ENCODE measurements at places on chromosomes 3 and 15.

DNA sequence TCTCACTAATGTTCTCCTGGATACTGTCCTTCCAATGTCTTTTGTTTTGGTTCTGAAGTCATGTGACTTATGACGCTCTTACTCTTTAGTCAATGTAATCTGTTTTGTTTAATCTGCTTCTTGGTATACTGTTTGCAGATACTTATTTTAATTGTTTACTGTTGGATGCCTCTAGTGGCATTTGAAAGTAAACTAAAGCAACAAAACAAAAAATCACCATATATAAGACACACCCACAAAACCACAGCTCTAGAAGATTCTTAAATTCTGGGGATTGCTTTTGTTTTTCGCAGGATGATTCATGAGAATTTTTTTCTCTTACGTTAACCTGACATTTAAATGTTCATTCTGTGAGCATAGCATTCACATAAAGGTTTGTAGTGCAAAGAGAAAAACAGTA is 16.8 kb downstream of the SLC25A26 start:
- H3K36me3 ChIP-seq: no peaks in the 10 kb centered on the region
- H3K27me3 ChIP-seq: no peaks in the 10 kb centered on the region
- no peak overlapping the region for H3K27ac ChIP-seq
- H3K4me3 ChIP-seq: no peak overlapping the region
- DNase-seq: no peak

DNA sequence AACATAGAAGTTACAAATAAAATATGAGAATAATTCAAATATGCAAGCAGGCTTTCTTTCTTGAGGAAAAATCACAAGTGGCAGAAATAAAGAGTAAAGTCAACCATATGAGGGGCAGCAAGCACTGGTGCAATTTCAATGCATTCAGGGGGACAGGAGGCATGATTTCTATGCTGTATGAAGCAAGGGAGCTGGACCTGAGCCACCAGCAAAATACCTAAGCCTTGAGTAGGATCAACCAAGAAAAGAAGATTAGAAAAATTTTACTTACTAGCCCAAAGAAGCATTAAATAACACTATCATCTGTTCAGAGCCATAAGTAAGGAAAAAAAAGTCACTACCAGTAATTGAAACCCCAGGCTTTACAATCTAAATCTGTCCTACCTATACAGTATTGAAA is 6.3 kb downstream of the ADGRG7 start:
- no peak overlapping the region for H3K27ac ChIP-seq
- no peaks in the 10 kb centered on the region for H3K36me3 ChIP-seq
- H3K4me1 ChIP-seq: no peaks in the 10 kb centered on the region

GRCh38 chr3:100825574-100825973 is 116.3 kb downstream of the TFG start:
- H3K4me3 ChIP-seq: no peak overlapping the region
- no peaks in the 10 kb centered on the region for H3K4me1 ChIP-seq
- H3K36me3 ChIP-seq: no peaks in the 10 kb centered on the region
- DNase-seq: no peak
- H3K27me3 ChIP-seq: no peaks in the 10 kb centered on the region

- H3K27ac ChIP-seq: no peak overlapping the region
- no peaks in the 10 kb centered on the region for H3K36me3 ChIP-seq
- no peak overlapping the region for H3K4me3 ChIP-seq
- H3K27me3 ChIP-seq: no peaks in the 10 kb centered on the region
- H3K4me1 ChIP-seq: peaks cover 55% of the 10 kb centered on the region
Observed at GRCh38 chr3:156552973-156553372, 1.9 kb downstream of the SSR3 start.

GRCh38 chr3:150925751-150926201 is 20.5 kb upstream of the MINDY4B start:
- DNase-seq: no peak
- H3K27ac ChIP-seq: no peak overlapping the region
- no peak overlapping the region for H3K4me3 ChIP-seq
- no peaks in the 10 kb centered on the region for H3K27me3 ChIP-seq

GRCh38 chr3:37996785-37997301 is 6.3 kb downstream of the VILL start:
- DNase-seq: no peak
- no peak overlapping the region for H3K4me3 ChIP-seq
- no peaks in the 10 kb centered on the region for H3K27me3 ChIP-seq
- peaks cover 39% of the 10 kb centered on the region for H3K4me1 ChIP-seq
- peaks cover 6% of the 10 kb centered on the region for H3K36me3 ChIP-seq

GRCh38 chr3:57791245-57791644 is 35.1 kb downstream of the SLMAP start:
- H3K36me3 ChIP-seq: no peaks in the 10 kb centered on the region
- no peaks in the 10 kb centered on the region for H3K27me3 ChIP-seq
- DNase-seq: no peak
- peaks cover 24% of the 10 kb centered on the region for H3K4me1 ChIP-seq
- H3K4me3 ChIP-seq: no peak overlapping the region

- no peaks in the 10 kb centered on the region for H3K36me3 ChIP-seq
- no peak overlapping the region for H3K27ac ChIP-seq
- no peaks in the 10 kb centered on the region for H3K27me3 ChIP-seq
- no peak for DNase-seq
- no peaks in the 10 kb centered on the region for H3K4me1 ChIP-seq
Observed at GRCh38 chr3:140128631-140129030, 193.6 kb downstream of the CLSTN2 start.

DNA sequence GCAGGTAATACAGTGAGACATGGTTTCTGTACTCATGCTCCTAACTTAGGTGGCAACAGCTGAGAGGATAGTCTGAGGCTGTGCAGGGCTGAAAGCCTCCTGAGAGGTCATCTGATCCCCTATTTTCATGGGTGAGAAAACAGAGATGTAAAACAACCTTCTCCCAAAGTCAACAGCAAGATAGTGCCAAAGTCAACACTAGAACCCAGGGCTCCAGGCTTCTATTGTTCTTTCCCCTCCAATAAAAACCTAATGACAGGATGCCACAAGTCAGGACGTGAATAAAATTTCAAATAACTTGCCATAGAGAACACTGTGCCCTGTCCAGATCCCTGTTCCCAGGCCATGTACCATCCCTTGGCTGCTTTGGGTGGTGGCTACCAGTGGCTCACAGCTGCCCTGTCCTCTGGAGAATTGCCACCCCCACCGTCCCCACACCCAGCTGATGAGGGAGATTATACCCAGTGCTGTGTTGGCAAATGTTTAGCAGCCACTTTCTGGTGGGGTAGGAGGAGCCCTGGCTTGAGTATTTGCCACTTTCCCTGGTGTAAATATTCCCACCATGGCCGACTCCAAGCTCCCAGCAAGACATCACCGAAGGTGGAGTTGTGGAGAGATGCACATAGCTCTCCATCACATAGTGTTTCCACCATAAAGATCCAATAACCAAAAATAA is 54.8 kb downstream of the SRGAP3 start:
- H3K4me3 ChIP-seq: no peak overlapping the region
- no peak for DNase-seq
- H3K27ac ChIP-seq: no peak overlapping the region
- H3K4me1 ChIP-seq: no peaks in the 10 kb centered on the region
- no peaks in the 10 kb centered on the region for H3K27me3 ChIP-seq

GRCh38 chr15:55990998-55991397 is 2.4 kb downstream of the NEDD4 start:
- H3K27me3 ChIP-seq: no peaks in the 10 kb centered on the region
- peaks cover 28% of the 10 kb centered on the region for H3K4me1 ChIP-seq
- no peak overlapping the region for H3K4me3 ChIP-seq
- no peak for DNase-seq
- no peak overlapping the region for H3K27ac ChIP-seq
- no peaks in the 10 kb centered on the region for H3K36me3 ChIP-seq

GRCh38 chr3:181782306-181782954 is 70.7 kb downstream of the SOX2 start:
- no peak overlapping the region for H3K4me3 ChIP-seq
- H3K4me1 ChIP-seq: no peaks in the 10 kb centered on the region
- no peak for DNase-seq
- H3K27ac ChIP-seq: no peak overlapping the region
- H3K27me3 ChIP-seq: no peaks in the 10 kb centered on the region

DNA sequence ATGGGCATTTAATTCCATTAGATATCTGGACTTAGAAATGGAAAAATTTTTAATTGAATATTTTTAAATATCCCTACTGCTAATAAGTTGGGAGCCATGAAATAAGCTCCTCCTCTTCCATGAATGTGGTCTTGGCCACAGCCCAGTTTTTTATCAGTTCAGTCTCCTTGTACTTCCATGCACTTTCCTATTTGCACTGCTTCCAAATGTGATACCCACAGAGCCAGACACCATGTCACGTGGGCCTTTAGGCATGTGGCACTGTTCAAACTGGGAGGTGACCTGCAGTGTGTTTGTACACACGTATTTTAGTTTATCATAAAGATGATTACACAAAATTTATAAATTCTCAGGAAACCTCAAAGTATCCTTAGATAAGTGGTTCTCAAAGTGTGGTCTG is 80.1 kb upstream of the DGKG start:
- no peak for DNase-seq
- no peaks in the 10 kb centered on the region for H3K27me3 ChIP-seq
- no peak overlapping the region for H3K27ac ChIP-seq
- no peaks in the 10 kb centered on the region for H3K36me3 ChIP-seq

DNA sequence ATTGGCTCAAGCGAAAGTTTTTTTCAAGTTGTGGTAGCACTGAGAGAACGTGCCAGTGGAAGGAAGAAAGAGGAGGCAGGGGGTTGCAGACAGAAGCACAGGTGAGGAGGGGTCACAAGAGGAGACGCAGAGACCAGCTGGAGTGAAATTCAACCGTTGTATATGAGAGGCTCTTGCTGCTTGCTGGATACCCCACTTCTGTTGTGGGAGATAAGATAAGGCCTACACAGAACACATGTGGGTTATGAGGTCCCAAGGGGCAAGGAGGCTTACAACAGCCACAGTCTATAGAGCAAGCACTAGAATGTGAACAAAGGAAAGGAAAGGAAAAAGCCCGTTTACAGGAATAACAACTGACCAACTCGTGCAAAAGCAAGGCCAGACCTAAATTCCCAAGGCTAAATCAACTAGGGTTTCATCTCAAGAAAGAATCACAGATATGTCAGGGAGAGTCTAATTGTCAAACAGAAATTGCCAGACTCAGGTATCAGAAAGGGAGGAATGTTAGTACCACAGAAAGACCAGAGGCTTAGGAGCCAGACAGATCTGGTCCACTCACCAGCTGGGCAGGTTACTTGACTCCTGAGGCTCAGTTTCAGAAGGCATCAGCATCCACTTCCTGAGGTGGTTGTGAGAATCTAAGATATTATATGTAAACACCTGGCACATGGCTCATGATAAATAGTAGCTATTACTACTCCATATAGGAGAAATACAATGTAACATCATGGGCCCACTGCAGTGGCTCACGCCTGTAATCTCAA is 60.9 kb downstream of the MSL2 start:
- H3K27me3 ChIP-seq: no peaks in the 10 kb centered on the region
- H3K36me3 ChIP-seq: no peaks in the 10 kb centered on the region
- DNase-seq: no peak
- H3K27ac ChIP-seq: no peak overlapping the region
- no peak overlapping the region for H3K4me3 ChIP-seq
- H3K4me1 ChIP-seq: no peaks in the 10 kb centered on the region
